ENCODE measurements at places on chromosomes 1 and 21.

GRCh38 chr1:115337633-115338456, at the start of gene NGF:
Gene NGF, minus strand, starts transcription at chr1:115338249. Its CDS starts 51,454 bp downstream, at chr1:115286795.
- no peak for DNase-seq

- DNase-seq = no peak
Measured at GRCh38 chr1:183954496-183954895, 83.0 kb downstream of the COLGALT2 start.

- no peak for DNase-seq
Measured at GRCh38 chr1:164891615-164892014, 332.6 kb downstream of the PBX1 start.

GRCh38 chr1:62395291-62395690, 41.6 kb upstream of the USP1 start:
- no peak for DNase-seq

GRCh38 chr1:58583496-58583895, 6.4 kb upstream of the TACSTD2 start:
- DNase-seq = no peak

- DNase-seq = no peak
Measured at GRCh38 chr1:2972011-2972878, 49.0 kb upstream of the ACTRT2 start.

DNA sequence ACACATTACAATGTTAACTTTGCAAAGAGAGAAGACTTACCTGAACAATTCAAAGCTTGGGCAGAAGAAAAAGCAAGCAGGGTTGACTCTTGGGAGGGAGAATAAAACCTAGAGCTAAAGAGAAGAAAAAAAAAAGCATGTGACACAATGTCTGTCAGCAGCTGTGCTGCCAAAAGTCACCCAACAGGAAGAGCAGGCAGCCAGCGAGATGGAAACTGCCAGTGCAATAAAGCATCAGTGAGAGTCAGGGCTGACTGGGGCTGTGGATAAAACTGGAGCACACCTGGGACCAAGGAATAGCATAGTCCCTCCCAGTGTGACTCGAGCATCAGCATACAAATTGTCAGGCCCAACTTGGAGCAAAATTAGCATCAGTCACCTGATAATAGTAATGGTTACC, 65.0 kb upstream of the SLC22A15 start:
- DNase-seq = no peak

GRCh38 chr1:244817415-244817894, 18.0 kb upstream of the COX20 start:
- DNase-seq = no peak

DNA sequence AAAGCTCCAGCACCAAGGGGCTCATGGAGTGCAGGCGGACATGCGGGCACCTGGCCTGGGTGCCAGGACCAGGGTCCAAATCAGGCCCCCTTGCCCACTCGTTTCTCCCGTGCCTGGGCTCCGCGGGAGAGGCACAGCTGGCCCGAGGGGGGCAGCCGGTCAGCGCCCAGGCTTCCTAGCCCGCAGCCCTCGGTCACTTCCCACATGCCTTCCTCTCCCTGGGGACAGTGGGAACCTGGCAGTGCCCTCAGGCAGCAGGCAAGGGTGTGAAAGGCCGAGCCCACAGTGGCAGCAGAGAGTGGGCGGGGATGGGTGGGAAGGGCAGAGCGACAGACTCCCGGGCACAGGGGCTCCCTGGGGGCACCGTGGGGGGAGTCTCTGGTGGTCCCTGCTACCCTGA, 69.8 kb downstream of the MEGF6 start:
- DNase-seq = no peak

DNA sequence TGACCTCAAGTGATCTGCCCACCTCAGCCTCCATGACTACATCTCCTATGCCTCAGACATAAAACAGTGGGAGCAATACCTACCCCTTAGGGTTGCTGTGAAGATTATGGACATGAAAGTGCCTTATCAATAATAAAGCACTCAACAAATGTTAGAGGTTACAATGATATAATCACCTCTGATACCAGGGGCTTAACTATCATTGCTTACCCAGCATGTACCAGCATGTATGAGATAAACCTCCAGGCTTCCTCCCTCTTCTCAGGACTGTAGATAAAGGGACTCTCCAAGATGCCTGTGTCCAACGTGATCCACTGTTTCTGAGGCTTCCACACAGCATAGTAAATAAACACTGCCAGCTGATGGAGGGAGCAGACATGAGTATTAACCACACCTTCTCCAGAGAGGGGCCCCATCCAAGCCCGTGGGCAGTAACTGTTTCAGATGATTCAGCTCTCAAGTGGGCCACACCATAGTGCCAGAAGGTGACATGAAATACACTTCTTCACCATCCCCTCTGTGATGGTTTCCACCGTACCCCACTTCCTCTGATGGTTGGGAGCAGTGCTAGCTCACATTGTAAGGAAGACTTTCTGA, 26.2 kb downstream of the RHBDL2 start:
- no peak for DNase-seq

DNA sequence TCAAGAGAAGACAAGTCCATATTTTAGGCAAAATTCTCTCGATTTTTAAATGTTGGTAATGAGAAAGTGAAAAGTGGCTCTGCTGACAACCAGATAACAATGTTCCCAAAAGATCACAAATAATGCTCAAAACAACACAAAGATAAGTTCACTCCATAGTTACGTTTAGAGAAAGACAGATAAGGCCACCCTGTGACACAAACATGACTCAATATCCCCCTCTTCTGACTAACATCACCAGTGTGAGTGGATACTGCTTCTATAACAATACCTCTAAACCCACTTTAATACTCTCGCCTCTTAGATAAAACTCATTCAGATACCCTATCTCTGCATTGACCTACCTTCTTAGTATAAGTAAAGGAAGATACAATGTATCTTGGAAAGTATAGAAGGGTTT, 51.2 kb upstream of the RGS7 start:
- DNase-seq = no peak

DNA sequence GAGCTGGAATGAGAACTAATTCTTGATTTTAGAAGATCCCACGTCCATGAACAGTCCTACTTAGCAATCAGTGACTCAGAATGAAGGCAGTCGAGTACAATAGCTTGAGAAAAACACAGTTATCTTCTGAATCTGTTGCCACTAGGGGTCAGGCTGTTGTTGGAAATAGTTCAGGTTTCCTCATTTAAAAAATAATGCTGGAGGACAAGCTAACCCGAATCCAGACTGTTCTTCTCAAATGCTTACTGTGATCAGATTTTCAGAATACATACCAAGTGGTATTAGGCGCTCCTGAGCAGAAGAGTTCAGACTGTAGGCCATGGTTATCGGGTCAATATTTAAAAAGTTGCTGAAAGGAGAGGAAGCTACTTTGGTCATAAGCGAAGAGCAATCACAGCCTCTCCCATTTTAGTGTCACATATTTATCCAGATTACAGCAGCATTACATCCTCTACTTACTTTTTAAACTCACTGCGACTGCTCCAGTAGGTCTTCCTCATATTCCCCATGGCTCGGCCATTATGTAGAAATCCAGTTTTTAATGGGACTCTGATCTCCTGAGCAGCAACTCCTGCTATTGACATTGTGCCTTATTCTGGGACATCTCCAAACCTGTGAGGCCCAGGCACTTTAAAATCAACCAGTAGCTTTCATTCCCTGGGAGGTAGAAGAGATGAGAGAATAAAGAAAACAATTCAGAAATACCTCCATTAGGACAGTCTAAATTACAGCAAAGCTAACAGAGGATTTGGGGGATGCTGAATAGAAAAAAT, 10.9 kb downstream of the ERRFI1 start:
- DNase-seq = no peak

GRCh38 chr1:145701306-145701862, 5.8 kb downstream of the PDZK1 start:
- no peak for DNase-seq

GRCh38 chr21:42338729-42339715, 11.8 kb downstream of the TFF2 start:
- DNase-seq = no peak

- DNase-seq = no peak
Measured at GRCh38 chr1:161949548-161949947, 74.1 kb downstream of the OLFML2B start.

DNA sequence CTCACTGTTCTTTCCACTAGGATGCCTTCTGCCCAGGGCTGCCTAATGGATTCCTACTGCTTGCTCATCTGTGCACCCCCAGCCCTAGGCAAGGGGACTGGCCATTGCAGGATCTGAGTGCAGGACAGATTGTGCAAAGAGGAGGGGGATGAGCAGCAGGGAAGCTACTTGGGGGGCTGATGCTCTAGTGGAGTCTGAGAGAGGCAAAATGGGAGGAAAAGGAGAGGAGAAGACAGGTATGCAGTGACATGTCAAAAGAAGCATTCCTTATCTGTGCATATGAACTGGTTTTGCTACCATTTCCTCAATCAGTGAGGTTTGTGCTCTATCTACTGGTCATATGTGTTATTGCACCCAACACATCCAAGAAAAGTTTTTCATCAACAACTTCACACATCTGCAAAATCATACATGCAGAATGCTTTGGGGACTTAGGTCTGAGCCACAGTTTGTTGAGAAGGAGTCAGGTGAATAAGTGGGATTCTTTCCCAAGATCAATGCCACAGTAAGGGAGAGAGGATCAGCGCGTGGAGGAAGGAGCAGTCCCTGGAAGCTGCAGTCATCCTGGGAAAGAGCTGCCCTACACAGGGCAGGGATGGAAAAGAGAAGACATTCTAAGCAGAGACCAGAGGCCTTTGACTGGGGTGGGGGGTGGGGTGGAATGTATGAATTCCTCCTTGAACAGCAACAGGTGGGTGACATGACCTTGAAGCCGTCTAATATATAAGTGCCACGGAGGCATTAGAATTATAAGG, 14.4 kb downstream of the SLC5A9 start:
- DNase-seq = no peak

DNA sequence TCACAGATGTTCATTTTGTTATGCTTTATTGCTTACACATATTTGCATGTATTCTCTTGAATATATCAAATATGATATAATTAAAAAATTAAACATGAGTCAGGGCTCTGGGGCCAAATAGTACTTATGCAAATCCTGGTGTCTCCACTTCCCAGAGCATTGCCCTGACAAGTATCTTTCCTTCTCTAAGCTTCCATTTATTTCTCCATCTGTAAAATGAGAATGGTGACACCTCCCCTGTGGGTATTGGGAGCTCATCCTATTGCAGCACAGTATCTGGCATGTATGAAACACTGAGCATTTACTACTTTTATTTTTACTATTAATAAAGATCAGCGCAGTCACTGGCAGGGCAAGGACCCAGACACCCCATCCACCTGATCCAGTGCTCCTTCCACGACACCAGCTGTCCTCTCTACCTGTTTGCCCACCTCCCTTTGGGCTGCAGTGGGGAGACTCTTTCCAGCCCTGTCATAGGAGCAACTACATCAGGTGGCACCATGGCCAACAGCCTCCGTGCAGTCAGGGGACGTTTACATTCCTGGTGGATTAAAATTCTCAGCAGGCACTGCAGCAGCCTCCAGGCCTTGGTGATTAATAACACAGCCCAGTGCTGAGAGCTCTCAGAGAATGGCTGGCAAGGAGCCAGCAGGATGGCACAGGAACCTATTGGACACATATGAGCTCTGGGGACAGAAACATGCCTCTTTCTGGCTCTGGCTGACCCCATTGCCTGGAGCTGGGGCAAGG, 113.0 kb downstream of the DMRTB1 start:
- DNase-seq = no peak

DNA sequence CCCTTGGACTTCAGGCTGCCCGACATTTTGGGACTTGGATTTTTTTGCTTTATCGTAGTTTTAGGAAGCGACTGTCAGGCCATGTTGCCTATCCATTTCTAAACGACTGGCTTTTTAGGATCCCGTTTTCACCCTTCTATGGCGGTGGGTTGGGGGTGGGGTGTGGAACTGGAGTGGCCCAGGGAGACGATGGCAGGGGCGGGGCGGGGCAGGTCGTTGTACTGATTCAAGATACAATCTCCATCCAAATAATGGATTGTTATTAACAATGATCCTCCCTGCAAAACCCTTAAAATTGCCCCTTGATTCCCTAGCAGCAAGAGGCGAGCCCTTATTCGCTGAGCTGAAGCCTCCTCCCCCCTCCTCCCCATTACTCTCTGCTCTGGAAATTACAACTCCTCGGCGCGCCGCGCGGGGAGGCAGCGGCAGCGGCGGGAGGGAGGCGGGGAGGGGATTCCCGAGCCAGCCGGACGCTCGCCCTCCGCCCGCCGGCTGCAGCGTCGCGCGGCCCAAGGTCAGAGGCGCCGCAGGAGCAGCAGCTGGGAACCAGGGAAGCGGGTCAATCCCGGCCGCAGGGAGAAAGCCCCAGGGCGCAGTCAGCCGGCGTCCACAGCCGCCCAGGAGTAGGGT, at the start of gene TRIM67:
Gene TRIM67, plus strand, starts transcription at position 392 of the 630 bp plus-strand sequence. CDS start 912 bp downstream, outside the sequence.
- DNase-seq = no peak

DNA sequence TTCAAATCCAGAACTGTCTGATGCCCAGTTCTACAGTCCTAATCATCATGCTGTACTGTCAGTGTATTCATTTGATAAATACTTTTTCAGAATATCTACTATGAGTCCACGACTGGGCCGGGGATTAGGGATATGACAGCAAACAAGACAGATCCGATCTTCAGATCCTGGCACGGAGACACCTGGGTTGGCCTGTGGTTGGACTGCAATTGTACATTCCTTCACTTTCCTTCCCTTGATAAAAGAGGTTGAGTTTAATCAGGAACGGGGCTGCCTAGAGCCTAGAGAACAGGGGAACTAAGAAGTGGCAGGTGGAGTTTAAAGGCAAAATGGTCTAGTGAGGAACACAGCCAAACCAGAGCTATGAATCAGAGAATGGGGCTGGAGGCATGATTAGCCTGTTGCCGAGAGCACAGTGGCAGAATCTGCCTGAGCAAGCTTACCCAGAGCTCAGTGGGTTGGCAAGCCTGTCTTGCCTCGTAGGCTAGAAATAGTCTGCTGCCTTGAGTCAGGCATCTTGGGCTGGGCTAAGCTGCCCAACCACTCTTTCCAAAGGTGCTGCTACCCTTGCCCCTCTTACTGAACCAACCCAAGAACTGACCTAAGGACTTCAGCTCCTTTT, 38.1 kb upstream of the PTCH2 start:
- no peak for DNase-seq

- no peak for DNase-seq
Measured at GRCh38 chr1:21671915-21672314, 2.8 kb upstream of the RAP1GAP start.

DNA sequence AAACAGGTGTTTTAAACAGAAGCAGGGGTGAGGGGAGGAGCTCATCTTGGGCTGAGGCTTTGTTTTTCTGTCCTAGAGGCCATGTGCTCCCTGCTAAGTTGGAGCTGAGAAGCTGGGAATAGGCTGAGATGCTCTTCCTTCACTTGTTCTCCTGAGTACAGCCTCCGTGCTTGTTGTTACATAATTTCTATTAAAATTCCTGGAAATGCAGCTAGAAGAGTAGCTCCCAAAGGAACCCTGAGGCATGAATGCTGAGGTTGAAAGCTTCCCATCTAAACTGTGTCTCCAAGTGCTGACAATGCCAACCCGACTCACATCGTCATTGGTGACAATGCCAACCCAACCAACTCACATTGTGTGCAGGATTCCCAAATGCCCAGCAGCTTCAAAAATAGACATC, 12.6 kb upstream of the ITPKB start:
- DNase-seq = no peak

DNA sequence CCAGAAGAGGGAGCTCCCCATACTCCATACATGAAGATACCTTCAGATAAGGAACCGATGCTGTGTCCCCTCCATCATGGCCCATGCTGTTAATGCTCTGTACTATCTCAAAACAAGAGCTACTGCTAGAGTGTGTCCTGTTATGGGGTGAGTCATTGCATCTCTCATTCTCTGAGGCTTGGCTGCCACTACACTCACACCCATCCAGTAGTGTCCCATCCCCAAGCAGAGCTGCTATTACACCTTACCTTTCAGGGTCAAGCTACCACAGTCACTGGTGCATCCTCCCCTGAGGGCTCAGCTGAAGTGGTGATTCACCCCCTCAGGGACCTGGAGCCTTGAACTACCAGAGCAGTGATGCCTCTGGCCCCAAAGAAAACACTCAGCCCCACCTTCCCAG, 198.5 kb downstream of the PLA2G4A start:
- DNase-seq = no peak

Data from T-helper 22 cell (primary cell).